Retinal pigment epithelial cell (primary cell): ENCODE measurements at places on chromosomes 7 and 10.

DNA sequence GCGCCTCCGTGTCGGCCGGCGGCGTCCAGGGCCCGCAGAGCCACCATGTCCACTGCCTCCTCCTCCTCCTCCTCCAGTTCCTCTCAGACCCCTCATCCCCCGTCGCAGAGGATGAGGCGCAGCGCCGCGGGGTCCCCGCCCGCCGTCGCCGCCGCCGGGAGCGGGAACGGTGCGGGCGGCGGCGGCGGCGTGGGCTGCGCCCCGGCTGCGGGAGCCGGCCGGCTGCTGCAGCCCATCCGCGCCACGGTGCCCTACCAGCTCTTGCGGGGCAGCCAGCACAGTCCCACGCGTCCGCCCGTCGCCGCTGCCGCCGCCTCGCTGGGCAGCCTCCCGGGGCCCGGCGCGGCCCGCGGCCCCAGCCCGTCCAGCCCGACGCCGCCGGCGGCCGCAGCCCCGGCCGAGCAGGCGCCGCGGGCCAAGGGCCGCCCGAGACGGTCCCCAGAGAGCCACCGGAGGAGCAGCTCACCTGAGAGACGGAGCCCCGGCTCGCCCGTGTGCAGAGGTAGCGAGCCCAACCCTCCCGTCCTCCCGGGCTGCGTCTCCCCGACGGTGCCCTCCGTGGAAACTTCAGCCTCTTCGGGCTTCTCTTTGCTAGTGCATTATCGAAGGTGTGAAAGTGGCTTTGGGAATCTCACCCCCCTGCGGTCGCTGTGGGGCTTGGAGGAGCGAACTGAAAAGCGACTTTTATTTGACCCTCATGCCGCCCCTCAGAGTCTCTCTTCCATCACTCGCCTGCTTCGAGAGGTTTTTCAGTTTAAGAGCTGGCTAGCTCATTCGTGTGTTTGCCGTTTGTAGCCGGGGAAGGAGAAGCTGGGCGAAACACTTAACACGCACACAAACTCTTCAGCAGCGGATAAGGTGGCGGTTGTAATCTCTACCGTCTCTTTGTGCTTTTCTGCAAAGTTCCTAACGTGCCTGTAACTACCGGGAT lies 975 bp downstream of the GLCCI1 start:
- no peak for DNase-seq

DNA sequence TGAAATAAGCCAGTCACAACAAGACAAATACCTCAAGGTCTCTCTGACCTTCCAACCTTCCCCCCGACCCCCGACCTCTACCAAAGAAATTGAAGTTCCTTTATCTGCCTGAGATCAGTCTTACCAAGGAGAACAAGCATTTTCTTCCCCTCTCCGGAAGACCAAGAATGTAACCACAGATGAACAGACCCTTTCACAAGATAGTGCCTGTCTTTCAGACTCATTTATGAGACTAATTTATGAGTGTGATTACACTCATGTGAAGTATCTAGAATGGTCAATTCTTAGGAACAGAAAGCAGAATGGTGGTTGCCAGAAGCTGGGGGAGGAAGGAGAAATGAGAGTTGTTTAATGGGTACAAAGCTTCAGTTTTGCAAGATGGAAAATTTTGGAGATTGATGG lies 108.9 kb upstream of the MKLN1 start:
- DNase-seq = no peak

DNA sequence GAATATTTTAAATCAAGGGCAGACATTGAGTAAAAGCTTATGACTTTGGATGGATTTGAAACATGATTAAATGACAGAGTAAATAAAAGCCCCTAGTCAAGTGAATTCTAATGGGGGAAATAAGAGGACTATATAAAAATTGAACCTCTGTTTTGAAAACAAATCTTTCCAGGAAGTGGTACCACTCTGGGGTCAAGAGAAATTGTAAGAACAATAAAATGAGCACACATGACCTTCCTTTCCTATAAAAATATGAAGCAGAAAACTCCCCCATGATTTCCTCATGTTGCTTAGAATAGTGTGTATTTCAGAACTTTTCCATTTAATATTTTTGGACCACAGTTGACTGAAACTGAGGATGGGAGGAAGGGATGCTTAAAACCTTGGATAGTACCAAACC lies 12.3 kb upstream of the CLDN12 start:
- DNase-seq = no peak

- no peak for DNase-seq
These were observed 7.1 kb upstream of the HOXA2 start for GRCh38 chr7:27109466-27110185.

GRCh38 chr7:83957333-83957732 lies 237.3 kb downstream of the SEMA3A start:
- no peak for DNase-seq

GRCh38 chr10:64626924-64627323 lies 1105.7 kb downstream of the REEP3 start:
- DNase-seq = no peak

- no peak for DNase-seq
These were observed 16.5 kb upstream of the TRIM8 start for GRCh38 chr10:102627736-102628293.

- no peak for DNase-seq
These were observed 2.8 kb downstream of the BMPR1A start for GRCh38 chr10:86759073-86759672.

GRCh38 chr10:18137111-18137510 lies 3.1 kb upstream of the CACNB2 start:
- DNase-seq = no peak

DNA sequence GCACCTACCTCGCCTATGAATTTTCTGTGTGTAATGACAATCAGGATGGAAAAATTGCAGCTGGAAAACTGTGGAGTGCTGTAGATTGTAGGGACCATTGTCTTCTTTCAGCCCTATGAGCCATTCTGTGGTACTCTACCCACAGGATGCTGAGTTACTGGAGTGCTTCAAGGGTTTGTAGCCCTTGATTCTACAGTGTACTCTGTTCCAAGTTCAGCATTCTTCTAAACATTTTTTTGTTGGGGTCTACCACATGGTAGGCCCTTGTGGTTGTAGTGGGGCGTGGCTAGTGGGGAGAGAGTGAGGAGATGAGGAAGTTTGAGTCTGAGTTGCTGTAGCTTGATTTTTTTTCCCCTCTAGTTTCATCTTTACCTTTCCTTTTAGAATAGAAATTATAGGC lies 33.5 kb downstream of the REEP3 start:
- DNase-seq = no peak

DNA sequence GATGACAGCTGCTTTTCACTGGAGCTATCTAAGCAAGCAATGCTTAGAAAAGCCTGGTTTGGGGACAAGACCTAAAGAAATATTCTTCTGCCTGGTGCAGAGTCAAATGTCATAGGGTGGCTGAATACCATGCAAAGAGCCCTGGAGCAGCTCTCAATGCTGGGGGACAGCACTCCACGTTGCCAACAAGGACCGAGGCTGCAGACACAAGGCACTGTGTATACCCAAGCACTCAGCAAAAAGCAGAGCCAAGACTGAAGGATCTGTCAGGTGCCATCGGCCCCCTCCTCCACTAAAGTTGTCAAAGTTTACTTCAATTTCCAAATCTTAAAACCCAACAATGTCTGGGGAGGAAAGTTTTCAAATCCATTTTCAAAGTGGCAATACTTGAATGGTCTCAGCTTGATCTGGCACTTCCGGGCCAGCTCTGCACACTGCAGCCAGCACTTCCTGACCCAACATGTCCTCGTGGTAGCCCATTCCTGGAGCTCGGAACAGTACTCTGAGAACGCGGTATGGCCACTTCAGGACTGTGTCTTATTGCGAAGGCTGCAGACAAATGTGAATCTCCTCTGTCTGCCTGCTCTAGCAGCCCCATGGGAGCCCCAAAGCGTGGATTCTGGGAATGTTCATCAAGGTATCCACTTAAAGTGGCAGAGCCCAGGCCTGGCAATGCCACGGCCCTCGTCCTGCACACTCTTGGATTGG lies 191.8 kb downstream of the TNS3 start:
- no peak for DNase-seq

DNA sequence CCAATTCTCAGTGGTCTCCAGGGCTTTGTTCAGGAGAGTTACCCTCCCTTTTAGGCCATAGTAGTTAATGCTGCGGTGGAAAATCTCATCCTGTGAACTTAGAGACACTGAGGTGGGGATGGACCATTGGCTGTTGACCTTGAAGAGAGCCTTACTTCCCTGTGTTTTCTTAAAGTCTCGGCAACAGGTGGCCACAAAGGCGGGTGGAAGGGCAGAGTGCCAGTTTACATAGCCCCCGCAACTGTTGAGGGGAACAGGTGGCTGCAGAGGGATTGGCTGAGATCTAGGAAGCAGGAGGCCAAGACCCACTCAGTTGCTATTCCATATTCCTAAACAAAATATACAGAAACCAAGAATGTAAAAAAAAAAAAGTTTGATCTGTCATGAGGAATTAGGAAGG lies 160.6 kb downstream of the ST7 start:
- no peak for DNase-seq

- no peak for DNase-seq
These were observed 22.5 kb downstream of the CFAP43 start for GRCh38 chr10:104209575-104210198.

DNA sequence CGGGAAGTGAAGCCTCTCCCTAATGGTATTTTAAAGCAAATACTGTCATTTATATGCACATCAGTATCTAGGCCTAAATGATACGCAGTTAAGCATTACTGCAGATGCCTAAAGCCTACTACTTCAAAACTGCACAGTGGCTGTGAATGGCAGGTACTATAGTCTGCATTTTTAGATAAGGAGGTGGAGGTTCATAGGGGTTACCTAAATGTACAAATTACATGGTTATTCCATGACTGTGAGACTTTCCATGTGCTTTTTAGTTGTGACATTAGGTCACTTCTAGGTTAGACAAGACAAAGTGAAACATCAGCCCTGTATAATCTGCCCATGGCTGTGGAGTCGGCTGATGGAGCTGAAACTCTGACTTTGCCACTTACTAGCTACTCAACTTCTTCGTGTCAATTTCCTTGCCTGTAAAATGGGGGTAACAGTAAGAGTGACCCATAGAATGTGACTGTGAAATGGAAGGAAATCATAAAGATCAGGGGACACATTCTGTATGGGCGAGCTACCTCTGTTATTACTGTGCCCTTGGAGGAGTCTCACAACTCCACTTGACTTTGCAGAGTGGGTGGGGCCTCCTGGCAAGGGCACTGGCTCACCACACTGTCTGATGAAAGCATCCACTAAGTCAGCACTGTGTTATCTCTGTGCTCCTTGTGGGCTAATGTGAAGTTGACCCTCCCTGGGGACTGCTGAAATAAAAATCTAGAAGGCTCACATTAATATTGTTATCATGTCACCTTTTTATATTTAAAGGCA lies 239.4 kb downstream of the TNS3 start:
- DNase-seq = no peak

DNA sequence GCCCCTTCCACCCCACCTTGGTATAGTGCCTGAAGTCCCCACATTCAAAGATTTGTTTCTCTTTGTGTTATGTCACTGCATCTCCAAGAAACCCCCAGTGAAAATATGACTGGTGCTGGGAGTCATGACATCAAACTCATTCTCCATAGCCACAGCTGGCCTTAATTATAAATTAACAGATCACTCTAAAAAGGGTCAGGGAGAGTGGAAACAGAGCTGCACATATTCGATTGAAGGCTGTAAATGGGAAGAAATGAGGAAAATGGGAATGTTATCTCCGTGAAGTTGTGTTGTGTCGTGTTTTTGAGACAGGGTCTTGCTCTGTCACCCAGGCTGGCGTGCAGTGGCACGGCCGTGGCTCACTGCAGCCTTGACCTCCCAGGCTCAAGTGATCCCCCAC lies 24.2 kb upstream of the NUP42 start:
- DNase-seq = no peak

- no peak for DNase-seq
These were observed 355.2 kb upstream of the LRGUK start for GRCh38 chr7:133771788-133772419.

DNA sequence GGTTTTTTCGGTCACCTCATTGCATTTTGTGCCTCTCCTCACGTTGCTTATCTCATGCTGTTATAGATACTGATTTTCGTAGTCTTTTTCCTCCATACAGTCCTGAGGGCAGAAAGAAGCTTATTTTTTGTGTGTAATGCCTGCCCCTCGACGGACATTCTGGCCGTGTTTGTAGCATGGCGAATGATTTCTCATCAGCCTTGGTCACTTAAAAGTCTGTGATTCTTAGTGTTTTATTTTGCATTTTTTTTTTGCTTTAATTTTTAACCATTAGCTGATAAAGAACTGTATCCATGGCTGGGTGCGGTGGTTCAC lies 469 bp upstream of the NOC3L start:
- no peak for DNase-seq

DNA sequence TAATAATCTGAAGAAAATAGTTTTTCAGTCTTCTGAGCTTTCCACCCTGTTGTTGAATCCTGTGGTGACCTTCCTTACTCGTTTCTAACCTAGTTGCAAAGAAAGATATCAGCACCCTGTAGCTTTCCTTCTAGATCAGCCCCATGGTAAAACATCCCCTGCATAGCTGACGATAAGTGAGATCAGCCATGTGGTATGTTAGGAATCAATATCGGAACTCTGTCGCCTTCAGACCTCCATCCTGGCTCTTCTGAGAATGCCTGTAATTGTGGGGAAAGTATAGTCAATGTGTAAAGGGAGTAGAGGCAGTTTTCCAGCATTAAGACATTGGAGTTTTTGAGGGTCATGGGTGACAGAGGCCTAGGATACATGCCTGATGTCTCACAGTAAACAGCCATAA lies 151.8 kb downstream of the LRRC4 start:
- DNase-seq = no peak

DNA sequence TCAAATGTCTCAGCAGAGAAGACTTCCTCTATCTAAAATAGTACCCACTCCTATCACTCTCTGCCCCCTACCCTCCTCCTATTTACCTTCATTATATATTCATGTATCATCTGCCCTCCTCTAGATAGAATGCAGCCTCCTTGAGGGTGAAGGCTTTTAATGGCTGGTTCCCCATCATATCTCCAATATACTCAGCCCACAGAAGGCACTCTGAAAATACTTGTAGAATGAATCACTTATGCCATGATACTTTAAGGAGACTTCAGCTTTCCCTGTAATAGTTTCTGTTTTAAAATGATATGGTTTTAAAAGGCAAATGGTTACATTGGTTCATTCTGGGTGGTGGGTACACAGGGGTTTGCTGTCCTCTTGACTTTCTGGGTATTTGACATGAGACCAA lies 25.3 kb downstream of the GFRA1 start:
- DNase-seq = no peak

DNA sequence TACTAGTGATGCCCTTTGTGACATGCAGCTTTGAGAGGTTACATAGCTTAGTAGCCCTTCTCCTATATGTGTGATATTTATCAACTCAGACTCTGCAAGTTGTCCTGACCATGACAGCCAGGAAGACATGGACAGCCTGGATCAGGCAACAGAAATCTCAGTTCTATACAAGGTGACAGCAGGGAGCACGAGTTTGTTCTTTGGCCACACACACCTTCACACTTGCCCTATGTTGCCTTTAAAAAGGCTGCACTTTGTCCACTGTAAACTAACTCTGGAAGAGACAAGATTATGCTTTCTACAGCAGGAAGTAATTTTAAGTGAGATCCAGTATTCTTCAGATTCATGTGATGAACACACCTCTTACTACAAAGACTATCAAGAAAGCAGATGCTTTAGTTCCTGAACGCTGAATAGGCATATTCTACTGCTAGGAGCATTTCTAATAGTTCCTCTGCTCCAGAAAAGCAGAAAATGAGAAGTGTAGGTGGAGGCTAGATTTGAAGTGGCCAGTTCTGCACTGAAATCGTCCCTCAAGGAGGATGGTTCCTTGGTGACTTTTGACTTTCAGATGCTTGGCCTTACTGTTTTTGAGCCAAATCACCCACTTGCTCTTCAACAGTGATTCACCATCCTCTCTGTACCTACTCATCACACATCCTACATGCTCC lies 239.2 kb downstream of the COBL start:
- no peak for DNase-seq
